Cardiac muscle cell (in vitro differentiated cells and primary cell): ENCODE measurements at places on chromosomes 11 and 22. TPM values are rescaled to one million over a fixed set of nuclear protein-coding genes. Genes with fewer than 3 reads are reported as not detected.

DNA sequence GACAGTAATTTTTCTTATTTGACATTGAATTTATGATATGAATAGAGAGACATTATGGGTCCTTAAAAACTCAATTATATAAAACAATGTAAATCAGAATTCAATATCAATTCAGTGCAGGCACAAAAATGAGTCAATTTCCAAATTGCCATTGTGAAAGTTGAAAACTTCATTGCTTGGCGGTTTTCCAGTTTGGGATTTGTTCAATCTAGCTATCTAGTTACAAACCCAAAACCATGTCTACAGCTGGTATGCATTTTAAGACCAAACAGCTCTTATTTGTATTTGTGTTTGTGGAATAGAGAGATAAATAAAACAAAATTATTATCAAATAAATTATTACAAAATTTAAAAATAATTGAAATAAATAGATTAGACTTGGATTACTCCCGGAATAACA, 1206.6 kb upstream of the RAG2 start:
- H3K36me3 ChIP-seq: no peaks in the 10 kb centered on the region
- no peak for DNase-seq
- no peaks in the 10 kb centered on the region for H3K4me1 ChIP-seq
- no peak overlapping the region for H3K4me3 ChIP-seq

- peaks cover 3% of the 10 kb centered on the region for H3K27me3 ChIP-seq
- no peak overlapping the region for H3K27ac ChIP-seq
- no peak overlapping the region for H3K4me3 ChIP-seq
- no peaks in the 10 kb centered on the region for H3K36me3 ChIP-seq
- H3K4me1 ChIP-seq: no peaks in the 10 kb centered on the region
Measured at GRCh38 chr22:33073989-33074418, 15.8 kb upstream of the SYN3 start.

- no peaks in the 10 kb centered on the region for H3K36me3 ChIP-seq
- no peak overlapping the region for H3K4me3 ChIP-seq
- no peak for DNase-seq
- H3K27ac ChIP-seq: no peak overlapping the region
- H3K4me1 ChIP-seq: no peaks in the 10 kb centered on the region
Measured at GRCh38 chr11:33819278-33820035, 45.1 kb upstream of the FBXO3 start.

The CHADL gene
- 3.3 and 4.0 TPM in 2 replicates for total RNA-seq

The MYBPC3 gene
- 489 and 605 TPM in 2 replicates for total RNA-seq

- no peaks in the 10 kb centered on the region for H3K4me1 ChIP-seq
- no peak overlapping the region for H3K4me3 ChIP-seq
- no peak overlapping the region for H3K27ac ChIP-seq
Measured at GRCh38 chr22:39706376-39707140, 136.0 kb downstream of the CACNA1I start.

The PNPLA5 gene
- not detected in 2 replicates for total RNA-seq

DNA sequence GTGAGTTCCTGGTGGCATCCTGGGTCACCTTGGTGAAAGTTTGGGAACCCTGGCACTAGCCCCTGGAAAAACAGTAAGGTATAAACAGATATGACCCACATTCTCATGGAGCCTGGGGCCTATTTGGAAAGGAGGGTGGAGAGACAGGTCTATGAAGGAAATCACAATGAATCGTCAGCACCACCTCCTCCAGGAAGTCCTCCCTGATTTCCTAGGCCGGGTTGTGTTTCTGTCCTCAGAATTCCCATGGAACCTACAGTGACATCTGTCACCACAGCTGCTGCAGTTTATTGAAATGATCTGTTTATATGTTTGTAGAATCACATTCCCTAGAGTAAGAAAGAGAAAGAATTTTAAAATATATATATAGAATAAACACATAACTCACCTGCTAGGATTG, 71.8 kb upstream of the ASPHD2 start:
- no peaks in the 10 kb centered on the region for H3K4me1 ChIP-seq
- no peak overlapping the region for H3K27ac ChIP-seq
- H3K4me3 ChIP-seq: no peak overlapping the region
- no peaks in the 10 kb centered on the region for H3K36me3 ChIP-seq

The GRAP2 gene
- 0.09 and 0.32 TPM in 2 replicates for total RNA-seq

GRCh38 chr11:68763181-68763721, 11.9 kb upstream of the TESMIN start:
- no peak for DNase-seq
- H3K4me3 ChIP-seq: no peak overlapping the region

The ATP6V1E1 gene
- total RNA-seq: 75.2 and 111 TPM in 2 replicates

The A4GALT gene
- 17.7 and 26.1 TPM in 2 replicates for total RNA-seq

DNA sequence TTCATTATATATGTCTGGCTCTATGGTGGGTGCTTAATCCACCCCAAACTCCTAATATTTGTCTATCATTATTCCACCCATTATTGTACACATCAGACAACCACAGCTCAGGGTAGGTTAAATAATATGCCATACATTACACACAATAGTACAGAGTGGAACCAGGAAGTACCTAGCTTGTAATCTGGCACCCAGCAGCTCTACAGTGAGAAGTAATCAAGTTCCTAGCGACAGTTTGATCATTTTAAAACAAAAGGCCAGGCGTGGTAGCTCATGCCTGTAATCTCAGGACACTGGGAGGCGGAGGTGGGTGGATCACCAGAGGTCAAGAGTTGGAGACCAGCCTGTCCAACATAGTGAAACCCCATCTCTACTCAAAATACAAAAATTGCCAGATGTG, 141.0 kb downstream of the LARGE1 start:
- H3K36me3 ChIP-seq: no peaks in the 10 kb centered on the region
- peaks cover 9% of the 10 kb centered on the region for H3K4me1 ChIP-seq
- no peak overlapping the region for H3K27ac ChIP-seq
- DNase-seq: no peak
- no peaks in the 10 kb centered on the region for H3K27me3 ChIP-seq

DNA sequence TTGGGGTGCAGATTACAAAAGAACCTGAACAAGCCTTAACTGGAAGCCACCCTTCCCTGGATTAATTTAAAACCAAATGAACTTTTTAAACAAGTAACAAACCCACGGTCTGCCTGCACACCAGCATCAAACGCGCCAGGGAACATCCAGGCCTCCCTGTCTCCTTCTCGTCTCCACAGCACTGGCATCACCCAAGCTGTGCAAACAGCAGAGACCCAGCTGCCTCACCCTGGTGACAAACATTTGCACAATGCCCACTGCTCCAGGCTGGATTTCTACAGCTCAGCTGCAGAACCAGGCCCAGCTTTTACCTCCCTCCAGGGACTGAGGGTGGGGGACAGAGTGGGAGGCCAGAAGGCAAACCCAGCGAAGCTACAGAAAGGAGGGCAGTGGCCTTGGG, 7.0 kb downstream of the RPL3 start:
- no peaks in the 10 kb centered on the region for H3K27me3 ChIP-seq
- H3K4me3 ChIP-seq: no peak overlapping the region
- H3K36me3 ChIP-seq: peaks cover 52% of the 10 kb centered on the region

GRCh38 chr11:83816572-83817187, 530.5 kb upstream of the CCDC90B start:
- no peaks in the 10 kb centered on the region for H3K36me3 ChIP-seq
- no peaks in the 10 kb centered on the region for H3K27me3 ChIP-seq
- no peak overlapping the region for H3K27ac ChIP-seq
- DNase-seq: peak; percentile 41

DNA sequence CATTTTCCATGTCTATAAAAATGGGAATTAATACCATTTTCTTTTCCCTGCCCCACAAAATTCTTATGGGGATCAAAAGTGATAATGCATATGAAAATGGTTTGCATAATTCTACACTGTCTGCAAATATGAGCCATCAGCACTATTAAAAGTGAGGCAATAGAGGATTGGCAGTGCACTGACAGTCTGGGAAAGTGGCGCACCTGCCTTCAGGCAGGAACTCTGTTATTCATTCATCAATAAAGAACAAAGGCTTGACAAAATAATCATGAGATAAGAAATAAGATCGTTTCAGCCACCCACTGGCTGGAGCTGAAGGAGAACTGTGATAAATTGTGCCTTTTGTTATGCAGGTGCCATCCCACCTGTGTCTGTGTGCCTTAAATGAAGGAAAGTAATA, 49.5 kb downstream of the ARFGAP2 start:
- H3K4me1 ChIP-seq: peaks cover 14% of the 10 kb centered on the region
- H3K27me3 ChIP-seq: no peaks in the 10 kb centered on the region
- no peak overlapping the region for H3K27ac ChIP-seq
- no peak for DNase-seq
- no peak overlapping the region for H3K4me3 ChIP-seq
- H3K36me3 ChIP-seq: no peaks in the 10 kb centered on the region

DNA sequence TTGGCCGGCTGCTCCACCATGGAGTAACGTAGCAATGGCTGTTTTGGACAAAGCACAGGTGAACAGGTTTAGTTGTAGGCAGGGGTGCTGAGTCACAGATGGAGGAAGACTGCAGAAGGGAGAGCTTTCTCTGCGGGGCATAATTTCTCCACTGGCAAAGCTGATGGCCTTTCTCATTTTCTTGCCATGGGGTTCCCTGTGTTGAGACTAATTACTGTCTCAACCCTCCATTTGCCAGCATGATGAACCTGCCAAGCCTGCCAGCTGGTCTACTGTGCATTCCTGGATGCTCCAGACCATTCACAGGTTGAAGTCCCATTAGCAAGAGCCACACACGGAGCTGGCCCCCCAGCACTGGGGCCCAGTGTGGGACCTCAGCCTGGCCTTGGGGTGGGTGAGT, 202.4 kb downstream of the BARX2 start:
- H3K27ac ChIP-seq: no peak overlapping the region
- no peak overlapping the region for H3K4me3 ChIP-seq
- no peaks in the 10 kb centered on the region for H3K36me3 ChIP-seq
- DNase-seq: no peak
- H3K4me1 ChIP-seq: no peaks in the 10 kb centered on the region
- no peaks in the 10 kb centered on the region for H3K27me3 ChIP-seq

GRCh38 chr11:101996111-101996510, 51.1 kb upstream of the CFAP300 start:
- DNase-seq: no peak
- H3K4me3 ChIP-seq: no peak overlapping the region
- H3K27ac ChIP-seq: no peak overlapping the region
- H3K27me3 ChIP-seq: no peaks in the 10 kb centered on the region
